T-helper 17 cell (primary cell): ENCODE measurements at places on chromosomes 6 and 20. TPM values are rescaled to one million over a fixed set of nuclear protein-coding genes. Genes with fewer than 3 reads are reported as not detected.

DNA sequence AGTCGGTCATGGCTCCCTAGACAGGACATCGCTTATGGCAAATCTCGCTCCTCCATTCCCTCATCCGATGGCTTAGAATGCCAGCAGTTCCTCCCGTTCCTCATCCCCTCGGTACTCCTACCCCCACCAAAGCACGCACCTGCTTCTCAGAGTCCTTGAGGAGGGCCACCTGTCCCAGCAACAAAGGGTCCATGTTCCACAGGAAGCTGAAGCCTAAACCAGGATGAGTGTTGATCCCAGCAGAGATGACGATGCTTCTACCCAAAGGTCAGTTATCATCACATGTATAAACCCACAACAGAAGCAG is 111.2 kb downstream of the THBS2 start:
- no peaks in the 10 kb centered on the region for H3K4me1 ChIP-seq
- peaks cover 15% of the 10 kb centered on the region for H3K27me3 ChIP-seq
- no peak for DNase-seq
- no peak overlapping the region for H3K4me3 ChIP-seq

- H3K36me3 ChIP-seq: no peaks in the 10 kb centered on the region
- no peak for DNase-seq
- peaks cover 4% of the 10 kb centered on the region for H3K27me3 ChIP-seq
- H3K27ac ChIP-seq: peak overlapping the region; percentile 74
- no peak overlapping the region for H3K4me3 ChIP-seq
Measured at GRCh38 chr20:46546298-46546697, 4.2 kb downstream of the OCSTAMP start.

DNA sequence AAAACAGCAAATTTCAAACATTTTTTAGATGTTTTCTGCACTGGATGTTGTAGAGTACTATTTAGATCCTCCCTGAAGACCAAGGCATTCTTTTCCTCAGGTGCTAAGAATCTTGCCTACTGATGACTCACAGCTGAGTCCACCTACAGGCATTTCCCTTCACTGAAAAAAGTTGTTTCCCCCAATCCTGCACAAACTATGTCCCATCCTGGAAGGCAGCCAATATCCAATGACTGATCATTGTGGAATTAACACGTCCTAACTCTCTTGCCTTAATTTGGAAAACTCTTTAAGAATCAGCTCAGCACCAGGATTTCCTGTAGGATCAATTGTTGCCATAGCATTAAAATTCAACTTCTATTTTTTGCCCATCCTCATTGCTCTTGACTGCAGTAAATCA is 268.4 kb upstream of the IRAK1BP1 start:
- DNase-seq: no peak
- no peak overlapping the region for H3K4me3 ChIP-seq
- no peak overlapping the region for H3K27ac ChIP-seq
- no peaks in the 10 kb centered on the region for H3K27me3 ChIP-seq
- H3K36me3 ChIP-seq: no peaks in the 10 kb centered on the region
- H3K4me1 ChIP-seq: no peaks in the 10 kb centered on the region

- H3K4me3 ChIP-seq: no peak overlapping the region
- no peak for DNase-seq
- no peaks in the 10 kb centered on the region for H3K27me3 ChIP-seq
- no peaks in the 10 kb centered on the region for H3K36me3 ChIP-seq
- no peaks in the 10 kb centered on the region for H3K4me1 ChIP-seq
- no peak overlapping the region for H3K27ac ChIP-seq
Measured at GRCh38 chr6:19796452-19796851, 40.7 kb upstream of the ID4 start.

The DOK5 gene
- not detected for total RNA-seq

The HSPA12B gene
- not detected for total RNA-seq

DNA sequence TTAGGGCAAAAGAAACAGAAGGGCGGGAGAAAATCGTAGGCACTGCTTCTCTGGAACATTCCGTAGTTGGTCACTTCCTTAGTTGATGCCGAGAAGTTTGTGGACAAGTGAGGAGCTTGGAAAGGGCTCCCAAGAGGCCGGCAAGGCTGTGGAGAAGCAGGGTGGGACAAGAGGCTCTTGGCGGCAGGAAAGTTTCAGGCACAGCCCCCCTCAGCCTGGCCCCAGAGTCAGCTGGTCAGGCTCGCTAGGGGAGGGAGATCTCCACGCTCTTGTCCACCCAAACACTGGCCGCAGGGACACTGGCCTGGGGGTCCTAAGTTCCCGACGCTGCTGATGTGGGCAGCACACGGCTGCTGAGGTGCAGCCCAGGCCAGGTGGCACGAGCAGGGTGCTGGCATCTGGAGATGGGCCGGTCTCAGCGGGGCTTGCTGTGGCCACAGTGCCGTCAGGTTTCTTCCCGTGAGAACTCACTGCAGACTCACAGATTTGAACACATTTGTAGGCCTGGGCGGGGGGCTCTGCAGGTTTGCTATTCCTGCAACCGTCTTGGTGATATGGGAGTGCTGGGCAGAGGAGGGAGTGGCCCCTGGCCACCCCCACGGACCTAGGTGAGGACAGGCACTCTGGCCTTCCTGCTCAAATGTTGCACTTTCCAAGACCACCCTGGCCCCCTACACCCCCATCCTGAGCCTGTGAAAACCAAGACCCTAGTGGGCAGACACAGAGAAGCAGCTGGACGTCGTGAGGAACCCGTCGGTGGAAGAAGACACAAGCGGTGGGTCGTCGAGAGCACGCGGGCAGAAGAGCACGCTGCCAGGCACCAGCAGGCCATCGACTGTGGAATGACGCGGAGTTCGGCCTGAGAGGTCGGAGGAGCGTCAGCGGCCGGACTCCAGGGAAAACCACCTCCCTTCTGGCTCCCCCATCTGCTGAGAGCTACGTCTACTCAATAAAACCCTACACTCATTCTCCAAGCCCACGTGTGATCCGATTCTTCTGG is 160.1 kb downstream of the ERMARD start:
- peaks cover 3% of the 10 kb centered on the region for H3K36me3 ChIP-seq
- peaks cover 2% of the 10 kb centered on the region for H3K4me1 ChIP-seq
- peaks cover 15% of the 10 kb centered on the region for H3K27me3 ChIP-seq

The CCN5 gene
- not detected for total RNA-seq

The OLIG3 gene
- total RNA-seq: not detected

- H3K4me1 ChIP-seq: peaks cover 2% of the 10 kb centered on the region
- no peaks in the 10 kb centered on the region for H3K36me3 ChIP-seq
- peaks cover 30% of the 10 kb centered on the region for H3K27me3 ChIP-seq
- H3K27ac ChIP-seq: no peak overlapping the region
Measured at GRCh38 chr20:59749301-59749700, 145.0 kb downstream of the PHACTR3 start.

DNA sequence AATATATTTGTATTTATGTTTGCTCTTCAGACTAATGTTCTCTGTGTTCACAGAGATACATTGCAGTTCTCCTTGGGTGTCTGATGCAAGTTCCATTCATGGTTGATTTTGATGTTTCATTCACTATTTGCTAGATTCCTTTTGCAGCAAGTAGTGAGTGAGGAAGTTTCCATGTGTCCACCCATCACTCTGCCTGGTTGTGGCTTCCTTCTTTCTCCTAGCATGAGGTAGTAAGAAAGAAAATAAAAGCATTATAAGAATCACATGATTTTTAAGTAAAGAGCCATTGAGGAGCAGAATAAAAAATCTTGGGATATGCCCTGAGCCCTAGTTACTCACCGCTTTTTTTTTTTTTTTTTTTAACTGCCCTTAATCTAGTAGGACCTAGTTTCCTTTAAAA is 8.7 kb downstream of the SASH1 start:
- H3K27me3 ChIP-seq: peaks cover 24% of the 10 kb centered on the region
- no peak overlapping the region for H3K4me3 ChIP-seq

The ATP9A gene
- total RNA-seq: 4.2 TPM

- no peaks in the 10 kb centered on the region for H3K36me3 ChIP-seq
- no peaks in the 10 kb centered on the region for H3K27me3 ChIP-seq
- no peak overlapping the region for H3K27ac ChIP-seq
- no peaks in the 10 kb centered on the region for H3K4me1 ChIP-seq
Measured at GRCh38 chr6:17197607-17198006, 83.6 kb upstream of the RBM24 start.

DNA sequence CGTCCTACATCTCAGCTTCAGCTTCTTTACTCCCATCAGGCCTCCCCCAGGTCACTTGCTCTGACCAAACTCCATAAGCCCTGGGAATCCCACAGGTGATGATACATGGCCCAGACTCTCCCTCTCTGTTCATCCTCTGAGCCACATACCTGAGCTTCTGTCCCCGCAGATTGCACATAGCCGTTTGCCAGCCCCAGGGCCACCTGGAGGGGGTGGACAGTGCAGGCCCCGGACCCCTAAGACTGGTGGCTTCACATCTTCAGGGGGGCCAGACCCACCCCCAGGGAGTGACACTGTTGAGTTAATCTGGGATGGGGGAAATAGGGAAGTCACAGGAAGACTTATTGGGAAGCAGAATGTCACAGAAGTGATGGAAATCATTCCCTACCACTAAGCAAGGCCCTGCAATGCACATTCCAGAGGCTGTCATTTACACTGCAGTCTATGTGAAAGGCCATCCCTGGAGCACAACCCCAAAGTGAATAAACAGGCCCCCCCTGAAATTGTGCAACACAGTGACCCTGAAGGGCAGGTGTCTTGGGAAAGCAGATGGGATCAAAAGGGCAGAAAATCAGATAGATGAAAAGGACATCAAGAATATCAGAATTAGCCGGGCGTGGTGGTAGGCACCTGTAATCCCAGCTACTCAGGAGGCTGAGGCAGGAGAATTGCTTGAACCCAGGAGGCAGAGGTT is 2.2 kb downstream of the RXRB start:
- DNase-seq: no peak
- no peaks in the 10 kb centered on the region for H3K27me3 ChIP-seq
- peaks cover 8% of the 10 kb centered on the region for H3K36me3 ChIP-seq

GRCh38 chr6:97305414-97306066 is 22.5 kb upstream of the MMS22L start:
- no peak for DNase-seq
- no peak overlapping the region for H3K27ac ChIP-seq
- H3K4me3 ChIP-seq: no peak overlapping the region
- no peaks in the 10 kb centered on the region for H3K36me3 ChIP-seq

The TRIM15 gene
- not detected for total RNA-seq

- DNase-seq: no peak
- no peak overlapping the region for H3K4me3 ChIP-seq
- peaks cover 2% of the 10 kb centered on the region for H3K36me3 ChIP-seq
Measured at GRCh38 chr6:119463081-119463626, 113.6 kb upstream of the MAN1A1 start.
